ENCODE measurements at places on chromosomes 12 and 14. TPM values are rescaled to one million over a fixed set of nuclear protein-coding genes. Genes with fewer than 3 reads are reported as not detected.

- no peak for DNase-seq
Measured at GRCh38 chr12:123761841-123762714, at the start of gene DNAH10. DNAH10 (plus strand) TSS chr12:123762301; CDS start chr12:123762337, 36 bp downstream.

The PROX2 gene
- 0.05 TPM for total RNA-seq

DNA sequence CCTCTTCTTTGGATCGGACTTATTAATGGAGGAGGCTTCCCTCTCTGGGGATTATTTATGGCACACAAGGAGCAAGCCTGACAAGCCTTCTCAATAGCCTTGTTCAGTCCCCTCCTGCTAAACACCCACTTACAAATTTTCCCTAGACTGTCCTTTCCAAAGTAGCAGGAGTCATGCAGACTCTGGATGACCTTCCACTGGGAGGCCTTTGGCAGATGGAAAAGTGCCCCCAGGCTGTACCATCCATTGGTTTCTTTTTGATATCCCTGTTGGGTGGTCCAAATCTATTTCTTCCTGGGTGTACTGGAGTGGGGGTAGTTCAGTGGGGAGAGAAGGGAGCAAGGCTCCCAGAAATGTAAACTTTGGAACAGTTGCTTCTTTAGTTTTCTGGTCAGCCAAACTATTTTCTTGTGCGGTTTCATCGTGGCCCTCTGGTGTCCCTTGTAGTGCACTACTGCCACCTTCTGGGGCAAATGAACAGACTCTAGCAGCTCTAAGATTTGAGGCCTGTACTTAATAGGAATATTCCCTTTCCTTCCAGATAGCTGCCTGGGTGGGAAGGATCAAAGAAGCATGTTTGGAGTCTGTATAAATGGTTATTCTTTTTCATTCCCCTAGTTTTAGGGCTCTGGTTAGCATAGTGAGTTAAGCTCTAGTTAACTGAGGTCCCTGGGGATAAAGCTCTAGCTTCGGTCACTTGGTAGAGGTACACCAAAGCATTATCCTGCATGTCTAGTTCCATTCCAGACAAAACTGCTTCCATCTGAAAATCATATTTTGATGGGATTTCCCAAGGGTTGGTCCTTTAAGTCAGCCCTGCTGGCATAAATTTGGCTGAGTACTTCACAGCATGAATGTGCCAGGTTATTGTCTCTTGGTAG, 409.5 kb downstream of the SLC6A15 start:
- DNase-seq, result no peak

- no peak for DNase-seq
Measured at GRCh38 chr14:30445011-30445793, 113.8 kb upstream of the G2E3 start.

- no peak for DNase-seq
Measured at GRCh38 chr12:52634266-52635056, 16.1 kb upstream of the KRT73 start.

The ALG10B gene
- total RNA-seq, result 14.6 TPM

- no peak for DNase-seq
Measured at GRCh38 chr14:32109676-32110547, 32.8 kb downstream of the ARHGAP5 start.

DNA sequence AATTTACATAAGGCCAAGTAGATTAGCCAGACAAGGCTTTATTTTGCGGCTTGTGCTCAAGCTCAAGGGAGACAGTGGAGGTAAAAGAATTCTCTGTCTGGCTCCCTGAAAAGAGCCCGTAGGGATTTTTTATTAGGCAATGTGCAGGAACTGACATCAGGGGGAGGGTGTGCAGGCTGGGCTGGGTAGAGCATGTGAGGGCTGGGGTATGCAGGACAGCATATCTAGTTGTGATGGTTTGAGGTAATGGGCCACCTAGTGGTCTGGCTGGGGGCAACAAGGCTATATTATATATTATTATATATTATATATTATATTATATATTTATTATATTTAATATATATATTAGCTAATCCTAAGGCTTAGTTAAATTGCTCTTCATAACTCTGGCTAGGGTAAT, 102.1 kb downstream of the TMEM117 start:
- DNase-seq, result no peak

GRCh38 chr14:68106905-68107304, 287.3 kb downstream of the RAD51B start:
- DNase-seq, result no peak

- no peak for DNase-seq
Measured at GRCh38 chr12:54277823-54278276, 2.1 kb downstream of the CBX5 start.

The SERPINA12 gene
- not detected for total RNA-seq

- DNase-seq, result no peak
Measured at GRCh38 chr12:1501695-1502378, 92.5 kb downstream of the FBXL14 start.
